ENCODE measurements at places on chromosomes 11 and 22. TPM values are rescaled to one million over a fixed set of nuclear protein-coding genes. Genes with fewer than 3 reads are reported as not detected.

MRGPRE gene
- total RNA-seq: not detected

FOXRED2 gene
- total RNA-seq: 11.9 TPM

JHY gene
- 3.2 TPM for total RNA-seq

APOBEC3A gene
- not detected for total RNA-seq

INS gene
- not detected for total RNA-seq

APOA4 gene
- not detected for total RNA-seq

GRCh38 chr11:794766-795633, 3.1 kb downstream of the SLC25A22 start:
- no peaks in the 10 kb centered on the region for H3K27me3 ChIP-seq
- peaks cover 2% of the 10 kb centered on the region for H3K36me3 ChIP-seq

- H3K27ac ChIP-seq: no peak overlapping the region
- no peak for DNase-seq
- no peaks in the 10 kb centered on the region for H3K36me3 ChIP-seq
- H3K4me1 ChIP-seq: peaks cover 38% of the 10 kb centered on the region
Measured at GRCh38 chr22:46583571-46583970, 36.6 kb upstream of the GRAMD4 start.

- DNase-seq: no peak
- no peaks in the 10 kb centered on the region for H3K27me3 ChIP-seq
- H3K4me3 ChIP-seq: no peak overlapping the region
- no peaks in the 10 kb centered on the region for H3K4me1 ChIP-seq
Measured at GRCh38 chr11:109707411-109707810, 285.4 kb downstream of the C11orf87 start.

DNA sequence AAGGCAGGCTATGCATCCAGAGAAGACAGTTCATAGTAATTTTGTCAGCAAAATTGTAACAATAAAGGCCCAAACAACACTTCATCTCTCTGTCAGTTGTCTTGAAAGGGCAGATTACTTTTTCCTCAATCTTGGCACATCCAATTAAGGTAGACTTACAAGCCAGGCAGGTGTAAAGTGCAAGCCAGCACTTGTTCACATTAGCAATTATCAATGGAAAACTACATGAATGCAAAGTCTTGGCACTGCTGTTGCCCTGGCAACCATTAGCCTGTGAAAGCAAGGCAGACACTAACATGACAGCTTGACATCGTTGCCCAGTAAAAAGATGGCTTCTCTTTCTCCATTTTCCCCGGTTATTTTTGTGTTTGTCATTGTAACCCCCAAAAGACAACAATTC, 677.2 kb upstream of the TENM4 start:
- H3K4me1 ChIP-seq: no peaks in the 10 kb centered on the region
- H3K27me3 ChIP-seq: no peaks in the 10 kb centered on the region
- H3K27ac ChIP-seq: no peak overlapping the region
- no peak for DNase-seq

- H3K27ac ChIP-seq: no peak overlapping the region
- no peaks in the 10 kb centered on the region for H3K4me1 ChIP-seq
- H3K36me3 ChIP-seq: no peaks in the 10 kb centered on the region
- no peak overlapping the region for H3K4me3 ChIP-seq
- H3K27me3 ChIP-seq: no peaks in the 10 kb centered on the region
Measured at GRCh38 chr22:35582861-35583670, 34.1 kb downstream of the MB start.

GRCh38 chr11:115458877-115459276, 45.3 kb downstream of the CADM1 start:
- no peaks in the 10 kb centered on the region for H3K27me3 ChIP-seq
- no peak overlapping the region for H3K4me3 ChIP-seq
- no peak overlapping the region for H3K27ac ChIP-seq
- DNase-seq: no peak

DNA sequence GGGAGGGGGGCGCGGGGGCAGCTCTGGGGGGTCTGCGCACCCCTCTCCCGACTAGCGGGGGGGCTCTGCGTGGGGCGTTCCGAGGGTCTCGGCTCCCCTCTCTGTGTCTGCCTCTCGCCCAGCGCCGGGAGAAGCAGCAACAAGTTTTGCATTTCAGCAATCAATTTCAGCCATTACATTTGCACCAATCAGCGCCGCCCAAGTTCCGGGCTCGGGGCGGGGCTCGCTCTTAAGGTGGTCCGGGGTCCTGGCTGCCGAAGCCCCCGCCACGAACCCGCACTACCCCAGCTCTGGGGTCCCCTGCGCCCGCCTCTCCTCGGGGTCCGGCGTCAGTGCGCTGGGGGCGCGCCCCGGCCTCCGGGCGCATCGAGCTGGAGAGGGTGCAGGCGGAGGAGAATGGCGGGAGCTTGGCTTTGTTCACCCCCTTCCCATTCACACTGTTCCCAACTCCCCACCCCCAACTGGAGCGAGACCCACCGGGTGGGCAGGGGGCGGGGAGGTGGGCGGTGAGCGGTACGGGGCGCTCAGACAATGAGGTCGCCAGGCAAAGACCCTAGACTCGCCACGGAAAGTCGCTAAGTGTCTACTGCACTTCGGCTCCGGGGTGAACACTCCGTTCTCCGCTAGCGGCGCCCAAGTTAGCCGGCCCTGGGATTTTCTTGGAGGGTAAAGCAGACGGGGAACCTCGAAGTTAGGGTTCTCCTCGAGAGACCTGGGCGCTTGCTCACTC, at the start of gene MN1:
TSS of gene MN1 (minus strand) at position 141 of the 730 bp plus-strand sequence. CDS start 1,213 bp downstream, outside the sequence.
- DNase-seq: no peak
- H3K27ac ChIP-seq: no peak within 1 kb of the TSS
- no peaks in the 10 kb centered on the region for H3K36me3 ChIP-seq
- H3K4me1 ChIP-seq: peaks cover 9% of the 10 kb centered on the region
